Left lung (tissue), 14 donors: ENCODE measurements at places on chromosomes 7 and 10.

DNA sequence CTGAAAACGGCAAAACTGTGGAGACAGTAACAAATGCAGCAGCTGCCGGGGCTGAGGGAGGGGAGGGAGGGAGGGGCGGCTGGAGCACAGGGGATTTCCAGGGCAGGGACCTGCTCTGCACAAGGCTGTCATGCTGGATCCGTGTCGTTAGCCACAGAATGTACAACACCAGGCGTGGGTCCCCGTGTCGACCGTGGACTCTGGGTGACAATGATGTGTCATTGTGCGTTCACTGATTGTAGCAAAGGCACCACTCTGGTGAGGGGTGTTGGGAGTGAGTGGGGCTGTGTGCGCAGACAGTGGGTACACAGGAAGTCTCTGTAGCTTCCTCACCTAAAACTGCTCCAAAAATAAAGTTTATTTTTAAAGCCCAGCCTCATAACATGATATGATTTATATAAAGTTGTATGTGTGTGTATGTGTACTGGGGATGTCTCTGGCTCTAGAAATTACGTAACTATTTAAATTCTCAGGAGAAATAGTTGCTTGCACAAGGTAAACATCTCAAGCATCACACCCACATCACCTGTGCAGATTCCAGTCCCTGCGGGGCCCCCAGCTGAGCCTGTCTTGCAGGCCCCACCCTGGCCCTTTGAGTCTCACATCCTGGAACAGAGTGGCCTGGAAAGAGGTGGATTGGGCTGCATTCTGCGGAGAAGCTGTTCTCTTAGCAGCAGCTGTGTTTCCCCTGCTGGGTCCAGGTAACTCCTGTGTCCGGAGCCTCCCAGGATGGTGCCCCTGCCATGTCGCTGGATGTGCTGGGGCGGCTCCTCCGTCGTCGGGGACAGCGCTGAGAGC lies 135.7 kb downstream of the DYNC2I1 start:
- DNase-seq: peak; percentile 51

DNA sequence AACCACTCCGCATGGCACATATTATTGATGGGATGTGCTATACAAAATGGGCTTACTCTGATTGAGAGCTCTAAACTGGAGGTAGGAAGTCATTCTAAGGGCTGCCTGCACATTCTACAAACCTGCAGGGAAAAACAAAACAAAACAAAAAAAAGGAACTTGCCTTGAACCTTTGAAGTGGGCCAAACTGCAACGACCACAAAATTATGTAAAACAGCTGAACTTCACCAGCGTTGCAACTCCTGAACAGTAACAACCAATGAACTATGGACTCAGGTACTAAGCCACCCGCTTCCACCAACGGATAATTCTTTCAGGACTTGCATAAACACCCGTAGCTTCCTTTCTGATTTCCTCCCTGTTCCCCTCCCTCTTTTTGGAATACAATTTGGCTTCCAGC lies 80.4 kb downstream of the ZNF248 start:
- no peak for DNase-seq

GRCh38 chr7:89605362-89605761 lies 548.9 kb upstream of the STEAP1 start:
- DNase-seq: peak; percentile 7

GRCh38 chr7:102241431-102241830 lies 45.2 kb upstream of the SH2B2 start:
- DNase-seq: peak; percentile 27

GRCh38 chr10:98367604-98368451 lies 47.2 kb downstream of the PYROXD2 start:
- DNase-seq: no peak

DNA sequence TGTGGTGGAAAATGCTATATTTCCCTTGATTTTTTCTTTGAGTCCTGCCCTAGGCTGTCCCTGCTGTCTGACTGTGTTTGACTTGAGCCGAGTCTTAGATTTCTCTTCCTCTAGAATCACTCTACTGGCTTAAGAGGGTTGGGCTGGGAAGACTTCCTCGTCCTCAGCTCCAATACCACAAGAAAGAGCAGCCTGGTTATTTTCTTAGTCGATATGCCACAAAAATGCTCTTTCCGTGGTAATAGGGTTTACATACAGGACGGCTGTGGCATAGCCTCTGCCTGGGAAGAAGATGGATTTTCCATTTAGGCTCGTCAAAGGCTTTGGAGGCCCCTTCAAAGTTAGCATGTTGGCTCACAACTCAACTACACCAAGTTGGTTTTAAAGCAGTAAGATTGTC lies 212.0 kb upstream of the IGFBP3 start:
- DNase-seq: no peak

GRCh38 chr10:52609071-52609470 lies 163.5 kb downstream of the MBL2 start:
- no peak for DNase-seq

DNA sequence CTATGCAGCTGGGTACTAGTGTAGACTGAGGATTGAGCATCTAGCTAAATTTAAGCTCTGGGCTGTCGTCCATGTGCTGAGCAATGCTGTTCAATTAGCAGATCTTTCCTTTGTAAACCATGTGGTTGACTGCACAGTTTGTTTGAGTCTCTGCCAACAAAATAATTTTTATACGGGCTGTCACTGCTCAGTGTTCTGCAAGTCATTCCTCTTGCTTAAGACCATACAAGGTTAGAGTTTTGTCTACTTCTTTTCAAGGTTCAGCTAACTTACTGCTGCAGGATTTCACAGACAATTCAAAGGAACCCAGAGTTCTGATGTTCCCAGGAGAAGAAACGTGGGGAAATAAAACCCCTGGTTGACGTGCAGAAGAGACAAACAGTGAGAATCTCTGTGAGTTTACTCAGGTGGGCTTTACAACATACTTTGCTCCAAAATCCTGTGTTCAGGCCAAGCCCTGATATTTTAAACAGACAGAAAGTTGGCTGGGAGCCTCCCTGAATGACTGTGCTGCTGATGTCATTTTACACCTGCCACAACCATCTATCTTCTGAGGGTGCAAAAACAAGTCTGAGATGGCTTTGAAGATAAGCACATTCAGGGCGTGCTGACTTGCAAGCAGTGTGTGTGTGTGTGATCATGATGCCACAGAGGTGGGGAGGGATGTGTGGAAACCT lies 177.1 kb upstream of the SVIL start:
- DNase-seq: peak; percentile 75

DNA sequence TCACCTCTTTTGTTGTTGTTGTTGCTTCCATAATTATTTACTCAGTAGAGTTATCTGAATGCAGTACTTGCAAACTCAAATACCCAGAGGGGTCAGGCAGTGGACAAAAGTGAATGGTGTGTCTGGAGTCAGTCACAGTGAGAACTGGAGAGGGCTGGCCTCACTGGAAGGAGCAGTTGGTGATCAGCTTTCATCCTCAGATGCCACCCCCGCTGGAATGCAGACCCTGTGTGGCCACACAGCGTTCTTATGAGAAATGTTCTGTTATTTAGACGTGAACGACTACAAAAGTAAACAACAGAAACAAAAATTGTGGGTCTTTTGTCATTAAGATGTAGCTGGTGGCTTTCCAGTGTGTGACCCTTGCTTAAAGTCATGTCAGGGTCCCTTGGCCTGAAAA lies 29.6 kb upstream of the VPS41 start:
- DNase-seq: no peak

GRCh38 chr7:96415293-96415940 lies 93.5 kb upstream of the SLC25A13 start:
- no peak for DNase-seq

GRCh38 chr10:110553905-110554304 lies 13.6 kb upstream of the SMC3 start:
- no peak for DNase-seq

DNA sequence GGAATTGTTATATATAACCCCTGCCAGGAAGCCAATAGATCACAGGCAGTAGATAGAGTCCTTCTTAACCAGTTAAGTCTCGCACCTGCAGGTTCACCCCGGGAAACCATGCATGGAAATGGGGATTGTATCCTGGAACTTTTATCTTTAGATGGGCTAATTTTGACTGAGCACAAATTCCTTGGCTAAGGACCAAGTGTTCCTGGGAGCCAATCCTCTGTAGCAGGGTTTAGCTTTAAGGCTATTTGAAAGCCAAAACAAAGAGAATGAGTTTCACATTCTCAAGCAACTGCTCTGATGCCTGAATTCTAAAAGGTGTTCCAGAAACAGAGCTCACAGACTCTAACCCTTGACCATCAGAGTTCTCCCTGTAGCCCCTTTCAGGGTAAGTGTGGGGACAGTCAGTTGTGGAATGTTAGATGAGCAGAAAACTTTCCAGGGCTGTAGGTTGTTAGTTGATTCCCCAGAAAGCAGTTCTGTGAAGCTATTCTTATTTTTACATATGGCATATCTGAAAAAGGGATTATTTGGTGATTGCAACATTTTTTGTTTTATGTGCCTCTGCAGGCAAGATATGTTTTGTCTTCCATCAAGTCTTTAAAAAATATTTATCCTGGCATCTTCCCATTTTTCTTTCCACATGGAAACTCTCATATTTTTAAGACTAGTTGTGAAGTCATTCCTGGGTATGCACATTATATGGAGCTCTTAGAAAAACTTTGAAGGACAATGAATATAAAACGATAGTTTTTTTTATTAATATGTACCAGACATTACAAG lies 16.2 kb upstream of the NPVF start:
- DNase-seq: peak; percentile 42

GRCh38 chr10:127849224-127849623 lies 43.5 kb downstream of the CLRN3 start:
- DNase-seq: no peak
